Stimulated activated CD8-positive, alpha-beta memory T cell treated with anti-CD3 and anti-CD28 coated beads, Interleukin-7, amount 100 ng/mL, for 1 hour (primary cell): ENCODE measurements at places on chromosomes 3 and 15.

- DNase-seq: no peak
Measured at GRCh38 chr3:52403271-52403841, 41.5 kb downstream of the SEMA3G start.

- no peak for DNase-seq
Measured at GRCh38 chr15:98202256-98202655, 241.8 kb downstream of the ARRDC4 start.

GRCh38 chr3:130389743-130390478 lies 44.4 kb downstream of the COL6A5 start:
- no peak for DNase-seq

GRCh38 chr15:67771189-67771800 lies 54.0 kb upstream of the SKOR1 start:
- no peak for DNase-seq

- DNase-seq: no peak
Measured at GRCh38 chr15:78265752-78266224, 1.4 kb downstream of the DNAJA4 start.

- no peak for DNase-seq
Measured at GRCh38 chr3:150384296-150385212, 23.5 kb upstream of the TSC22D2 start.

DNA sequence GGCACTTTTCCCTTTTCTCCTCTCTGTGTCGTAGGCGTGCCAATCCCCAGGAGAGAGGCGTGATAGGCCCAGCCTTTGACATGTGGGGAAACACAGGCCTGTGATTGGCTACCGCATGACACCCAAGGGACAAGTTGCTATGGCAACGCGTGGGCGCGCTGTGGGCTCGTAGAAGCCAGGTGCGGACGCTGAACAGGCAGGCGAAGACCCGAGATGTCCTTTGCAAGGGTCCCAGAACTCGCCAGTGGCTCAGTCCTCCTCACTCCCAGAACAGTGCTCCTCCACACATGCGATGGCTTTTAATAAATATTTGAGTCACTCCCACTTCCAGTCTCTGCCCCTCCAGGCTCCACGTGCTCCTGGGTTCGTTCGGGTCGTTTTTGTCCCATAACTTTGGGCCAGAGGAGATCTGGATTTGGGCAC lies 4.2 kb downstream of the SLC51B start:
- peak; percentile 68 for DNase-seq

GRCh38 chr15:78533331-78533730 lies 6.9 kb upstream of the PSMA4 start:
- no peak for DNase-seq

DNA sequence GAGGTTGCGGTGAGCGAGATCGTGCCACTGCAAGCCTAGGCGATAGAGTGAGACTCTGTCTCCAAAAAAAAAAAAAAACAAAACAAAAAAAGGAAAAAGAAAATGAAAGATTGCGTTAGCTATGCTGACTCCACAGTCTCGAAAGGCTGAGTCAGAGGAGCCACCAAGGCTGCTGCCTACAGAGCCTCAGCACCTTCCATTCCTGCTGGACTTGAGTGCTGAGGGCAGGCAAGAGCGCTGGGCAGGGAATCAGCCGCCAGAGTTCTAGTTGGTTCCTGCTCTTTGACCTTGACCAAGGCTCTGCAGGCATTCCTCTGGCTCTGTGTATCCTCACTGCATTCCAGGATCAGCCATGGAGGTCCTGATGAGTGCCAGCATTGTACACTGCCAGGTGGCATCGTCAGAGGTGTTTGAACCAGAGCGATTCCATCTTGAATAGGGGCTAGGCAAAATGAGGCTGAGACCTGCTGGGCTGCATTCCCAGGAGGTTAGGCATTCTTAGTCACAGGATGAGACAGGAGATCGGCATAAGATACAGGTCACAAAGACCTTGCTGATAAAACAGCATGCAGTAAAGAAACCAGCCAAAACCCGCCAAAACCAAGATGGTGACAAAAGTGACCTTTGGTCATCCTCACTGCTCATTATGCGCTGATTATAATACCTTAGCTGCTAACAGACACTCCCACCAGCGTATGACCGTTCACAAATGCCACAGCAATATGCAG lies 5.9 kb downstream of the MESP2 start:
- no peak for DNase-seq

DNA sequence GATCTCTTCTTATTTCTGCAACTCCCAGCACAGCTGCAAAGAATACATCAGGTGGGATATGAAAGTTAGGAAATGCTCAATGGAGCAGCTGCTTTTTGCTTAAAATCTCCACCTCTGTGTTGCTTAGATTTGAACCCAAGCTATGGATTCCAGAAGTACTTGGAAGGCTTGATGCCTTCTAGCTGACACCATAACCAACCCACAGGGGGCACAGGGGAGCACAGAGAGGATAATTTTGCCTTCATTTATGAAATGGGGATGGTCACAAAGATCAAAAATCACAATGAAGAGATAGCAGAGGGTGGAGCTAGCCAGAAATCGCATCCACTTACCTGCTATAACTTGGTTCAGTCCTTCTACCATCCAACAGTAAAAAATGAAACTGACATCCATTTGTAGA lies 75.7 kb downstream of the DUT start:
- no peak for DNase-seq

DNA sequence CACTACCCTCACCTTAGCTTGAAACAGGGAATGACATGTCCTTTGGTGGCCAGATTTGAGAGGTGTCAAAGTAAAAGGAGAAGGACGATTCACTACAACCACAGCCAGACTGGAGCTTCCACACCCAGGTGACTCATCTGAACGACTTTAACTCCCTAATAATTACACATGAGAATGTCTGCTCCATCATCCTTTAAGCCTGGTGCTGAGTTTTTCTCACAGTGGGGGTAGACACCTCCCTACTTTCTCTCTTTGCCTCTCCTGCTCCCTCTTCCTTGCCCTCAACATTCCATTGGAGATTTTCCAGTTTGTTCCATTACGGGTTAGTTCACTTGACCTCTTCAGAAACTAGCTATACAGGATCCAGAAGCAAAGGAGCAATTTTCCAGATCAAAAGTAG lies 154.3 kb upstream of the BHLHE40 start:
- DNase-seq: no peak

DNA sequence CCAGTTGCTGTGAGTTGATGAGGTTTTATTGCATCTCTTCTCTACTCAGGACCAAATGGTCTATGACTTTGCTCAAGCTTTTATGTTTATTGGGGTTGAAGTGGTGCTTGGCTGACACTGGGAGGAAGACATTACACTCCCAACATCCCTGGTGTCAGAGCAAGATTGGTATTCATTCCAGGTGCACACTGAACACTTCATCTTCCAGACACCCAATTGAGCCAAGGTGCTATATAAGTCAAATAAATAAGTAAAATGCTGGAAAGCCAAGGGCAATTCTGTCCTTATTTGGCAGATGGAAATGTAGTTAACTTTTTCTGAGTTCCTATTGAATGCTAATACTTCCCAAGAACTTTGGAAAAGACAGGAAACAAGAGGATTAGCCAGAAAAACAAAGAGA lies 53.2 kb upstream of the CDV3 start:
- no peak for DNase-seq
